GM12864 (cell line): ENCODE measurements at places on chromosomes 2 and 18.
A peak's percentile ranks its signal among the peaks of the same experiment; 100 is the strongest.

DNA sequence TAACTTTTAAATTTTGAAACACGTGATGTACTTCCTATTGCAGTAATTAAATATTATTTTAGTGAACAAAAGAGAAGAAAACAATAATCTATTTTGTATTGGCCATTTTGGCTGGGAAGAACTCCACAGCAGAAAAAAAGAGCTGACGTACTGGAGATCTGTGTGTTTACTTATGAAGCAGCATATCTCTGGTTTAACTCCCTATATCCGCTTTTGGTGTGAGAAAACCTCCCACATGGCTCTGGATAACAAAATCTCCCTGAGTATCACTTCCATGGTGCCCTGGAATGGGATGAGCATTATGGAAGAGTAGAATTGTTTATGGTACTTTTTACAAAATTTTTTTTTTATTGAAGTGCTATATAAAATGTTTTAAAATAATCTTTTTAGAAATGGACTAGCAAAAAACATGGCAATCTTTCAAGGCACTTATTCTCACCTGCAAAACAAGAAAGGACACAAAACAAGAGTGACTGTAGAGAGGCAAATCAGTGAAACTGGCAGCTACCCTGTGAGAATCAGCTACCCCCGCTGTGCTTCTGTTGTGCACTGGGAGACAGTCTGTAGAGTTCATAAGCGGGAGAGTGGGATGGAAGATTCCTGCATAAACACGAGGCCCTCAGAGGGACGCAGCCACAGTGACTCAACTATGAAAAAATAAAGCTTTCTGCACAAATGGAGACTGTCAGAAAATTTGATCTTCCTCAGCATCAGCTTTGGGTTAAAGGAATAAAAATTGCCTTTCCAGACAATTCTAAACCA is 762.2 kb upstream of the HS6ST1 start:
- DNase-seq, result no peak

DNA sequence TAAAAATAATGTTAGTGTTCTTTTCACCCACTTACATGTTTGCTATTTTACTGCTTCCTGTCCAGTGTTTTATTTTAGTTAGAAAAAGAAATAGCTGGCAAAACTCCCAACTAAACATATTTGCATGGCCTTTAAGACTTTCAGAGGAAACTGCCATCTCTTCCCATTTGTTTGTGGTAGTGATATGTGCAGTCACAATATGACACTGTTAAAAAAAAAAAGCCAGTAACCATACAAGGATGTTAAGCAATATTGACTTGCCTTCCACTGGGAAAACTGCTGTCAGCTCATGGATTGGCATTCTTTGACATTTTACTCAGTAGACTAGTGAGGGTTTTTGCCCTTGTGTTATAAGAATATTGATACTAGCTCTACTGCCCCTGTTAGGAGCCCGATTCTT is 29.1 kb downstream of the XIRP2 start:
- no peak for DNase-seq

DNA sequence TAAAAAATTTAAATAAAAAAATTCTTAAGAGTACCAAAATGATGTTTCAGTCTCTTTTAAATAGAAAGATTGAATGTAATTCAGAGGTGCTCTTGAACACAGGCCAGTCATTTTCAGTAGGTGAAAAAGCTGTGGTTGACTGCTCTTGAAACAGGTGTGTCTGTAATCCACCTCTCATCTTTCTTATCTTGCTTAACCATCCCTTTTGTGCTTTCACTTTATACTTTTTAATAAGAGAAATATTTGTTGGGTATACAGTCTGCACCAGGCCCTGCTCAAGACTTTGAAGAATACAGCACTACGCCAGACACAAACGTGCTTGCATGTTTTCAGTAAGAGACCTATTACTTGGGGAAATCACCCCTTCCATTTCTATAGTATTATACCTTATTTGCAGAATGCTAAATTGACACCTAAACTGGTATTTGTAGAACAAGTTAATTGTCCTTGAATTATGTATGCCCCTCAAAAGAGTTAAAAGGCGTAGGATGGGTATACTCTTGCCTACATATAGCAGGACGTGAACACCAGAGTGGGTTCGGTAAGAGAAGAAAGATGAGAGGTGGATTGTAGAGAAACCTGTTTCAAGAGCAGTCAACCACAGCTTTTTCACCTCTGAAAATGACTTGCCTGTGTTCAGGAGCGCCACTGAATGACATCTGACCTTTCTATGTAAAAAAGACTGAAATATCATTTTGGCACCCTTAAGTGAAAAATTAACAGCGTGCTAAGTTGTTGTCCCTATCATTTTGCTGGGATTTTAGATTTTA is 4.0 kb upstream of the RTN4 start:
- peak; percentile 58 for DNase-seq

- DNase-seq, result no peak
These were observed 531.8 kb downstream of the ZEB2 start for GRCh38 chr2:143988082-143988481.

DNA sequence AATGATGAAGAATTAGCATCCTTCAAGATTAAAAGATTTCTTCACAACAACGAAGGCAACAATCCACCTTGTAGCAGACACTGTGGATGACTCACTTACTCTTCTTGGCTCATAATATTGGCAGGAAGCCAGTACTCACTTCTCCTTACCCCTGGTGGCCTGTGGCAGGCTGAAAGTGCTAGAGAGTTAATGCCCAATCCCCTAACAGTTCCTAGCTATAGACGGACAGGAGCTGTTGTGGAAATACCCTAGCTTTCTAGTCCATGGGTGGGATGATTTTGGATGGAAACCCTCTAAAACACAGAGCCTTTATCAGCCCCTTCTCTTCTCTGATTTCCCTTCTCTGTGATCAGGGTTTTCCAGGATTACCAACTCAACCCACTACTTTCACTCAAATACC is 128.6 kb upstream of the NYAP2 start:
- DNase-seq, result peak; percentile 72

- no peak for DNase-seq
These were observed 32.5 kb downstream of the CPO start for GRCh38 chr2:206971805-206972204.

- no peak for DNase-seq
These were observed 18.5 kb upstream of the FHOD3 start for GRCh38 chr18:36279001-36279400.

- DNase-seq, result no peak
These were observed 111.9 kb upstream of the LYPD6 start for GRCh38 chr2:149218497-149218896.

DNA sequence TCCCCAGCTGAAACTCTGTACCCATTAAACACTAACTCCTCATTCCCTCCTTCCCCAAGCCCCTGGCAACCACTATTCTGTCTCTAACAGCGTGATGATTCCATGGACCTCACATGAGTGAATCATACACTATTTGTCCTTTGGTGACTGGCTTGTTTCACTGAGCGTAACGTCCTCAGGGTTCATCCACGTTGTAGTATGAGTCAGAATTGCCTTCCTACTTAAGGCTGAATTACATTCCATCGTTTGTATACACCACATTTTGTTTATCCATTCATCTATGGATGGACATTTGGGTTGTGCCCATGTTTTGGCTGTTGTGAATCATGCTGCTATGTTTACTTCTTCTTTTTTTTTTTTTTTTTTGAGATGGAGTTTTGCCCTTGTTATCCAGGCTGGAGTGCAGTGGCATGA is 19.6 kb upstream of the CABLES1 start:
- no peak for DNase-seq
